Uterine smooth muscle cell (primary cell): ENCODE measurements at places on chromosomes 1 and 21. TPM values are rescaled to one million over a fixed set of nuclear protein-coding genes. Genes with fewer than 3 reads are reported as not detected.

The MSH4 gene
- 0.11 and 0.25 TPM in 2 replicates for total RNA-seq

The TRAF3IP3 gene
- total RNA-seq = not detected in 2 replicates

The GOLT1A gene
- total RNA-seq = not detected in 2 replicates

The PEAR1 gene
- 1.3 and 1.6 TPM in 2 replicates for total RNA-seq

The LEFTY1 gene
- total RNA-seq = not detected in 2 replicates

The GPR37L1 gene
- not detected in 2 replicates for total RNA-seq

The ANKRD35 gene
- 2.1 and 2.5 TPM in 2 replicates for total RNA-seq

The TRAF5 gene
- total RNA-seq = 13.3 and 15.2 TPM in 2 replicates

The ZYG11B gene
- total RNA-seq = 58.9 and 63.9 TPM in 2 replicates

The SMPDL3B gene
- 0.25 TPM in 1 of 2 replicates, not detected in the other for total RNA-seq

The LINGO4 gene
- total RNA-seq = under 0.01 TPM in 1 of 2 replicates, not detected in the other
